ENCODE measurements at places on chromosomes 4 and X.

GRCh38 chrX:123222920-123223319 lies 38.8 kb downstream of the GRIA3 start:
- DNase-seq: no peak

DNA sequence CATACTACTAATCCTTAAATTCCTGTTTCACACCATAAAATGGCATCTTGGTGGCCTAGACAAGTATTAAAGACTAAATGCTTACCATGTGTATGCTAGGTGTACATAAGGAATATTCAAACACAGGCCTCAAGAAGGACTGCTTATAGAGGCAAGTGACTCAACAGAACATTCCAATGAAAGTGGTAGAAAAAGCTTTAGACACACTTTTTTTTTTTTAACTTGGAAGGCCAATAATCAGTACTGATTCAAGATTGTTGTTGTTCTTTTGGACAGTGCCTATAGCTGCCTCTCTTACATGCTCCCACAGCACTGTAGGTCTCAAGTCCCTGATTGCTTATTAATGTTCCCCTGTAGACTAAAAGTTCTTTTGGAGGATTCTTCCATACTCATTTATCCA lies 77.6 kb downstream of the FBXL5 start:
- DNase-seq: peak; percentile 69

GRCh38 chrX:119008110-119008744 lies 33.8 kb downstream of the LONRF3 start:
- peak; percentile 55 for DNase-seq

- DNase-seq: peak; percentile 52
Measured at GRCh38 chr4:15233626-15234025, 194.2 kb upstream of the C1QTNF7 start.

DNA sequence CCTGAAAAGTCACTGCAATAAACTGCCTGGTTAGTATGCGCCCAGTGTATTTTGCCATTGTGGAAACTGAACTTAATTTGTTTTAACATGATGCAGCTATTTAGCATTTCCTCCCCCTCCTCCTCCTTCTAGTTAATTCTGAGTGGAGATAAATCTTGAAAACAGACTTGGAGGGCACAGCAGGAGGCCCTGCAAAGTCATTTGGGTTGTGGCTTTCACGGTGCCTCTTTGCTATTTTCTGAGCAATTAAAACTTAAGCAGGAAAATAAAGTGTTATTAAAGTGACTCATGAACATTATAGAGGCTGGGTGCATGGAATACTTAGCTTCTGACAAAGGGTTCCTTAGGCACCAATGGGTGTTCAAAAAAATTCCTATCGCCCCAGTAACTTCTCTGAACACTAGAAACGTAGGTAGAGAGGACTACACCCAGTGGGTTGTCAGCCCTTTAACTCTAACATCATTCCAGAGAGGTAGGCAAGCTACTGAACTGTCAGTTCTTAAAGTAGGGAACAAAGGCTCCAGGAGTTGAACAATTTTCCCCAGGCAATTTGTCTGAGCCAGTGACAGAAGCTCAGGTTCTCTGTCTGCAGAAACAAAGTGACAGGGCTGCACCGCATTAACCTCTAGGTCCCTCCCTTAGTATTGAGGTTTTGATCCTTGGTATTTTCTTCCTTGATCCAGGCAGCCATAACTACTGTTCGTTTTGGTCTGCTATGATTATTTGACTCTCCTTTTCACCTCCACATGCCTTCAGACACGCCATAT lies 158.3 kb upstream of the KIT start:
- peak; percentile 20 for DNase-seq

GRCh38 chr4:184417802-184418511 lies 56.4 kb downstream of the IRF2 start:
- DNase-seq: peak; percentile 86

DNA sequence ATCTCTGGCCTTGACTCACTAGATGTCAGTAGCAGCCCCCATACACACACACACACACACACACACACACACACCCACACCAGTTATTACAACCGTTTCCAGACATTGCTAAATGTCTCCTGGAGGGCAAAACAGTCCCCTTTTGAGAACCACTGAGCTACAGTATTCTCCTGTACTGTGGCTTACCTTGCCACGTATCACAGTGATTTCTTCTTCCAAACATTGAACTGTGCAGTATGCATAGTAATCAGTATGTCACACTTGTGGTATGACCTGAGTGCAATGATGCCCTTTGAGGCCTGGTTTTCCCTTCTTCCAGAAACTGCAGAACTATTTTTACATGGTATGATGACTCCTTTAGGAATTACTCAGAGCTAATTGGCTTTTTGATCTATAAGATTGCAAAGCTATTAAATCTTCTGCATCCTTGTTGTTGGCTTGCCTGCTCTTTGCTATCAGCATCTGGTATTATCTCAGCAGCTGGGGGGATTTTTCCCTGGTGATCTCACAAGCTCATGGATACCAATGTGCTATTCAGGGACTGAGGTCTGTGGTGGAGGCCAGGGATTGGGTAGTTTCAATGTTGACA lies 3.6 kb upstream of the THOC2 start:
- DNase-seq: peak; percentile 48

DNA sequence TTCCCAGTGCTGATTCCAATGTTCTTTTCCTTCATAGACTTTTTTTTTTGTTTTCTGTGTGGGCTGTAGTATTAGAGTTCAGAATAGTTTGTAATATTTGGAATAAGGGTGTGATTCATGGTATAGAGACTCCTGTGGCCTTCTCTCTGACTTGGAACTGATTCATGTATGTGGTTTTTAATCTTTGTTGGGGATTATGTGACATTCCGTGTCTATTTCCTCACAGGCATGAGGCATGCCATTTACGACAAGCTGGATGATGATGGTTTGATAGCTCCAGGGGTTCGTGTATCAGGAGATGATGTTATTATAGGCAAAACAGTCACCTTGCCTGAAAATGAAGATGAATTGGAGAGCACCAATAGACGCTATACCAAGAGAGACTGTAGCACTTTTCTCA lies 44.4 kb downstream of the POLR2B start:
- peak; percentile 88 for DNase-seq

DNA sequence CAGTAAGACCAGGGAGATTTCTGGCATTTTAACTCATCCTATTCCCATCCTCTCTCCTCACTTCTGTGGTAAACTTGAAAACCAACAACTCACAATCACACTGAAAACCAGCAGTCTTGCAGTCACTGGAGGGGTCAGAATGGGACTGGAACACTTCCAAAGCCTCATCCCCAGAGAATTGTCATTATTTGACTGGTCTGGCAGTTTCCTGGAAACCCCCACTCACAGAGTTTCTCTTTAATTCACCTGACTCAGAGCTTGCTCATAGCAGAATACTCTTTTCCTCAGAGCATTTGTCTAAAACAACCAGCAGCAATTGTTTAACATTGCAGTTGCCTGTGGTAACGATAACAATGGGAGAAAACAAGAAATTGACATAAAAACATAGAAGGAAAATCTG lies 7.3 kb upstream of the RAB9B start:
- DNase-seq: no peak

GRCh38 chr4:163380703-163381102 lies 37.0 kb downstream of the NPY5R start:
- no peak for DNase-seq

GRCh38 chrX:30307466-30307865 lies 1.7 kb downstream of the NR0B1 start:
- no peak for DNase-seq

DNA sequence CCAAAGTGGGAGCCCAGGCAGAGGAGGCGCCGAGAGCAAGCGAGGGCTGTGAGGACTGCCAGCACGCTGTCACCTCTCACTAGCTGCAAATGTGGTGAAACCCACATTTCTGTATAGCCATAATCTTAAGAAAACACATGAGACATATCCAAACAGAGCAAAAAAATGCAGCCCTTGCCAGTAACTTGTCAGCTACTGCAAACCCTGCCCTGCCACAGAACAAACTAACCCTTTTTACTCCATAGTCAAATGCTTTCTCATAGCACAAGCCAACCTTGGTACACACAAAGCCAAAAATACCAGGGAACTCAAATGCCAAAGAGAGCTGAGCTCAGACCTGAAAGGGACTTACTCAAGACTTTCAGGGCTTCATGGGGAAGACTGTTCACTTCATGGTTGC lies 14.9 kb upstream of the NXF3 start:
- DNase-seq: no peak

- no peak for DNase-seq
Measured at GRCh38 chr4:109939190-109939589, 26.5 kb downstream of the EGF start.

DNA sequence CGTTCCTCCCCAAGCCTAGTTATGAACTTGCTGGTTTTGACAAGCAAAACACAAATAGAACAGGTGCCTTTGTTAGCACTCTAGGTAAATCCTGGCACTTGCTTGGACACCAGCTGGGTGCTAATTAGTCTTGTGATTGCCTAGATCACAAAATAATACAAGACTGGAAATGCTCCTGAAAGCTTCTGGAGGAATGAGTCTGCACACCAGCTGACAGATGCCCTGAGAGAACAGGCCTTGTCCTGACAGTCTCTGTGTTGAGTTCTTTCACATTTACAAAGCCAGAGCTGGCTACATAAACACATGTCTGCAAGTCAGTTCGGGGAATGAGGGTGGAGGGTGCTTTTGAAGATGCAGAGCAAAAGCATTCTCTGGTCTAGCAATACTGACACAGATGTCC lies 93.8 kb downstream of the ELOVL6 start:
- peak; percentile 28 for DNase-seq

- DNase-seq: no peak
Measured at GRCh38 chrX:144219035-144219434, 335.2 kb downstream of the UBE2NL start.

DNA sequence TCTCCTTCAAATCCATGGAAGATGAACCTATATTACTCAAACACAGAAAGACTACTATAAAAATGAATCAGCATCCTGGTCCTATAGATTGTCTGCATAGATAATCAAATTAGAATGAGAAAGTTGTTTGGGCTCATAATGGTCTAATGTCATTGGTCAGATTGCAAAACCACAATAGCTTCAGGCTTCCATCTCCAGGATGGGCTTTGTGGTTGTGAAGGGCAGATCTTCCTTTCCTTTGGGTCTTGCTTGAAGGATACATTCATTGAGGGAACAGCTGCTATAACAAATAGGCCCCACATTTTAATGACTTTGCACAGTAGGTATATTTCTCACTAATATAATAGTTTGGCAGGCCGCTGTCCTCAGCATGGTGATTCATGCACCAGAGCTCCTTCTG lies 94.3 kb downstream of the REPS2 start:
- DNase-seq: no peak

DNA sequence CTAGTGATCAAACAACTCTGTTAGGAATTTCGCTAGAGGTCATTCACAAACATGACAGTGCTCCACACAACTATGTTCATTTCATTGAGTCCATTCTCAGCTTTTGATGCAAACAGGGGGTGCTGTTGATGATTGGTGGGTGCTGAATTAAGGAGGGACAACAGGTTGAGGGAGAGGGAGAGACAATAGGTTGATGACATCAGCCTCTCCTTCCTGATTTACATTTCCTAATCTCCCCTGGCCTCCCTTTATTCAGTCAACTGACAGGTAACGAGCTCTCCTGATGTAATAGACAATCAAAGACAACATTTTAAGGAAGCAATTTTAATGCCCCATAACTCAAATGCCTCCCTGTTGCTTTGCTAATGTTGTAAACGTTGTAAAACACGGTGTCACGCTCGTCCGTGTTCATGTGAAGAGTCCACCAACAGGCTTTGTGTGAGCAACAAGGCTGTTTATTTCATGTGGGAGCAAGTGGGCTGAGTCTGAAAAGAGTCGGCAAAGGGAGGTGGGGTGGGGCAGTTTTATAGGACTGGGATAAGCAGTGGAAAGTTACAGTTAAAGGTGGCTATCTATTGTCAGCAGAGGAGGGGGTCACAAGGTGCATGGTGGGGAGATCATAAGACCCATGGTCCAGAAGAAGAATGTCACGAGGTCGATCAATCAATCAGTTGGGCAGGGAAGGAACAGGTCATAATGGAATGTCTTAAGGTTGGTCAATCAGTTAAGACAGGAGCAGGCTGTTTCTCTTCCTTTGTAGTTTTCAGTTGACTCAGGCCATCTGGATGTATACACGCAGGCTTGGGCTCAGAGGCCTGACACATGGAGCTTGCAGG lies 4.8 kb upstream of the GAR1 start:
- no peak for DNase-seq

DNA sequence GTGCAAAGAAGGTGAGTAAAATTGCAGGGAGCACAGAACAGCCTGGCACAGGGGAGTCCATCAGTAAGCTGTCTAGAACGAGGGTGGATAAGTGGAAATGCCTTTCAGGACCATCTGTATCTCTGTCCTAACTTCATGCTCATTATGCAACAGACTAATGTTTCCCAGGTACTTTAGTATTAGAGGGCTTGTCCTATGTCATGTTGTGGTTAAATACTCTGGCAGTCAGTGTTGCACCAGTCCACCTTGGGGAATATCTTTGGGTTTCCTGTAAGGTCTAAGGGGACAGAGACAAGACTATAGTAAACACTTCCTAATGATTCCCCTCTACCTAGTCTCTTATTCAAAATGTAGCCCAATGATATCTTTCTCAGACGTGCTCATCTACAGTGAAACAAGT lies 21.3 kb downstream of the NOCT start:
- DNase-seq: no peak

DNA sequence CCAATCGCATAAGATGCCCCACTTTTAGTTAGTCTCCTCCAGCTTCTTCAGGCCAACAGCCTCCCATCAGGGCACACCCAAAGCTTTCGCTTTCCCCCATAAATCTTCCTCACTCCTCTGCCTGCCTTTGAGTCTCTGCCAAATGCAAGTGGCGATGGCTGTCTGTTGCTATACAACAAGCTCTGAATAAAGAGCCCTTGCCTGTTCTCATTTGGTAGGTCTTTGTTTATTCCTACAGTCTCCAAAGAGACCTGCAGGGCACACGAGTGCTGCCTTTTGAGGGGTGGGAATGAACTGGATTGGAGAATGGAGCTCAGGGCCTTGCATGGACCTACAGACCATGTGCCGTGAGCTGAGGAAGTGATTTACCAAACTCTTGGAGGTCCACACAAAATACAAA lies 52.2 kb upstream of the SOD3 start:
- DNase-seq: no peak
